ENCODE measurements at places on chromosomes 7 and 10.

GRCh38 chr7:45698303-45699014, 124.3 kb downstream of the ADCY1 start:
- DNase-seq = peak; percentile 5

- DNase-seq = no peak
These were observed 123.3 kb downstream of the TWIST1 start for GRCh38 chr7:18993933-18994668.

- no peak for DNase-seq
These were observed 4.7 kb upstream of the TRIM8 start for GRCh38 chr10:102639537-102639936.

- no peak for DNase-seq
These were observed 42.2 kb downstream of the MAD1L1 start for GRCh38 chr7:2190531-2190930.

- DNase-seq = no peak
These were observed 286.6 kb downstream of the ELMO1 start for GRCh38 chr7:37162106-37162505.

- DNase-seq = no peak
These were observed 219.0 kb downstream of the ANKRD30A start for GRCh38 chr10:37344413-37344812.

DNA sequence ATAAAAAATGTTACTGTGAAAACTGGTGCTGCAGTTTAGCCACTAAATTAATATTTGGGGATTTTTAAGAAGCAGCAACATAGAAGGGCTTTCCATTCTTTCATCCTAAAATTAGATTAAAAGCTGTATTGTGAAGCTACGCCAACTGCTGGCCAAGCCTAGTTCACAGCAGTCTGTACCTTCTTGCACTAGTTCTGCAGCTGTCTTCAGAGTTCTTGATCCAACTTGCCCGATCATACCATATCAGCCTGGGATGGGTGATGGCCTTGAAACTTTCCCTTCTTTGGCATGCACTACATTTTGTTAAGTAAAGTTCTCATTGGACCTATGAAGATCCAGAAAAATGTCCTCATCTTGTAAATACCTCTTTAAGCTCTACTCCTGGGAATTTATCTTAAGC, 20.3 kb upstream of the PANK1 start:
- no peak for DNase-seq

DNA sequence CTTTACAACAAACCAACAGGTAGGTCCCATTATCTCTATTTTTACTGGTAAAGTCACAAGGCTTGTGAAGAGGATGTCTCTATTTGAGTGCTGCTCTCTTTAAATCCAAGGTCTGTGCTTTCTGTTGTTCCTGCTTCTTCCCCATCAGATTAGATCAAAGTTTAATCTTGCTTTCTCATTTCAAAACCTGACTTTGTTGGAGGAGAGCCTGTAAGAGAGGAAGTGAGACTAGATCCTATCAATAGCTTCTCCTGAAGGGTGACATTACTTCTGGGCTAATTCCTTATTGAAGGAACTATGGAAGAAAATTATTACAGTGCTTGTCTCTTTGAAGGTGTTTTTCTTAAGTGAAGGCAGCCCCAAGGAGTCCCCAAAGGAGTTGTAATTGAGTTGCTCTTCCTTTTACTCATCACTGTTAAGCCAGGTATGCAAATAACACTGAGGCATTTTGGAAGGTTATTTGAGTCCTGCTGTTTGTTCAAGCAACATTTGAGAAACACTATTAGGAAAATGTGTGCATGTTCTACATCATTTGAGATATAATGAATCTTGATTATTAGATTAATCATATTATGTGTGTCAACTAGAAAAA, 146.2 kb upstream of the MBL2 start:
- no peak for DNase-seq

DNA sequence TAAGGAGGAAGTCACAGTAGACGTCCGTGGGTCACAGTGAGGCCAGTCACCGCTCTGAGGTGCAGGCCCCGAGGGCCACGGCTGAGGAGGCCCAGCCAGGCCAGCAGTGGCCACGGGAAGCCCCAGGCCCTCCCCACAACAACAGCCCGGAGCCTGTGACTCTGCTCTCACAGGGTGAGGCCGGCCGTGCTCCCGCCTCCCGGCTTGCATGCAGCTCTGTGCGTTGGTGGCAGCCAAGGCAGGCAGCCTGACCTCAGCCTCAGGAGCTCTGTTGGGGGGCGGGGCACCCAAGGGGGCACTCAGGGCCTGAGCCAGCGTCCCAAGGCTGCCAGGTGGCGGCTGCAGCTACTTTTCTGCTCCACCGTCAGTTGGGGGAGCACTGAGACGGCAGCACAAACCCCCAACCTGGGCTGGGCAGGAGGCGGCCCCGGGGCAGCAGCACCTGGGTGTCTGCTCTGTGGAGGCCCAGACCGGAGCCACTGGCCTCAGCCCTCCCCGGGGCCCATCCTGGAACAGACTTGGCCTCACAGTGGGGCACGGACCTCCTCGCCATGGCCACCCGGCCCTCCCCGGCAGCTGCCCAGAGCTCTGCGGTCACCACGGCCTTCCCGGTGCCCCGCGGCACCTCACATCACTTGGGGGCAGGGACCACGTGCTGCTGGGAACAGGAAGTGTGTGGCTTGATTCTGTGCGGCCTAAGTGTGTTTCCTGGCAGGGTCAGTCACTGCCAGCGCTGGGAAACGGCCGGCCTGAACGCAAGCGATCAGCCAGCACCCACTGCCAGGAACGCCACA, 13.3 kb downstream of the CYP2W1 start:
- DNase-seq = no peak

- DNase-seq = no peak
These were observed 25.5 kb downstream of the ZNF713 start for GRCh38 chr7:55912748-55913158.

GRCh38 chr10:95531994-95532399, 29.2 kb downstream of the SORBS1 start:
- DNase-seq = no peak

GRCh38 chr10:3107426-3107961, 40.1 kb downstream of the PFKP start:
- DNase-seq = peak; percentile 86

- DNase-seq = peak; percentile 71
These were observed 1.8 kb downstream of the LAMB1 start for GRCh38 chr7:108000875-108001763.

- no peak for DNase-seq
These were observed 54.1 kb upstream of the AFAP1L2 start for GRCh38 chr10:114458216-114458920.

DNA sequence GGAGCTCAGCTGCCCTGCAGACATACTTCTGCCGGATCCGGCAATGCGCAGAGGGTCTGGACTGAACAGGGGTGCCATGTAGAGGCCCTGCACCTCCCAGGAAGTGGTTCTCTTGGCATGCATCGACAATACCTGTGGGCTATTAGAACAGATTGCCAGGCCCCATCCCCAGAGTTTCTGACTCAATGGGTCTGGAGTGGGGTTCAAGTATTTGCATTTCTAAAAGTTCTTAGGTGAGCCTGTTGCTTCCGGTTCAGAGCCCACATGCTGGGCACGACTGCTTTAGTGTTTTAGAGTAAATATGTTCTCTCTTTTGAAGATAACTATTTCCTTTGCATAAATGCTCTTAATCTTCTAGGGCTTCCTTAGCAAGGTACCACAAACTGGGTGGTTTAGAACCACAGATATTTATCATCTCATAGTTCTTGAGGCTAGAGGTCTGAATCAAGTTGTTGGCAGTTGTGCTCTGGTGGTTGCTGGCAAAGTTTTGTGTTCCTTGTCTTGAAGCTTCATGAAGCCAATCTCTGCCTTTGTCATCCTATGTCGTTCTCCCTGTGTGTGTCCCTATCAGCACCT, 435.5 kb downstream of the TCERG1L start:
- no peak for DNase-seq

DNA sequence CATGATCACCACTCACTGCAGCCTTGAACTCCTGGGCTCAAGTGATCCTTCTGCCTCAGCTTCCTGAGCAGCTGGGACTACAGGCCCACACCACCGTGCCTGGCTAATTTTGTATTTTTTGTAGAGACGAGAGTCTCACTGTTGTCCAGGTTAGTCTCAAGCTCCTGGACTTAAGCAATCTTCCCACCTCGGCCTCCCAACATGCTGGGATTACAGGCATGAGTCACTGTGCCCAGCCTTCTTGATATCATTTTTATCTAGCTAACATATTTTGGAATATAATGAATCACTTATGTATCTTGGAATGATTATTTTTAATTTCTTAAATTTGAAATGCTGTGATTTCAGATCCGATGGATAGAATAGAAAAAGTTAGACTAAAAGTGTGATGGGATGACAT, 18.4 kb downstream of the ARL4A start:
- no peak for DNase-seq

GRCh38 chr10:73577788-73578187, 13.4 kb downstream of the USP54 start:
- DNase-seq = peak; percentile 86

DNA sequence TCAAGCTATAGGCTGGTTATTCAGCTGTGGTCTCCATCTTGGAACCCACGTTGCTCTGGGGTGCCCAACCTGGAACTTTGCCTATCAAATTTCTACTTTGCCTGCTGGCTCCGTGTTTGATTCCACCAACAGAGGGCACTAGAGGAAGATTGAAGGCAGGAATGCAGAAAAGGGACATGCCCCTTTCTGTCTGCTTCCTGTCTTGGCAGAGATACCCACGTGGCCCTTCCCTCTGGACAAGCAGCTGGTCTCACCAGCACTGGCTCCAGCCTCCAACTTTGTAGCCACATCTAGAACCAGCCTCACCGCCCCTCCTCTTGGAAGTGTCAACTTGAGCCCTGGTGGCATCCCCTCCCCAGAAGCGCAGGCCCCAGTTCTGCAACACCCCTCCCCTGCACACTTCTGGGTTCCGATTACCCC, 52.1 kb upstream of the ZNF438 start:
- DNase-seq = no peak

DNA sequence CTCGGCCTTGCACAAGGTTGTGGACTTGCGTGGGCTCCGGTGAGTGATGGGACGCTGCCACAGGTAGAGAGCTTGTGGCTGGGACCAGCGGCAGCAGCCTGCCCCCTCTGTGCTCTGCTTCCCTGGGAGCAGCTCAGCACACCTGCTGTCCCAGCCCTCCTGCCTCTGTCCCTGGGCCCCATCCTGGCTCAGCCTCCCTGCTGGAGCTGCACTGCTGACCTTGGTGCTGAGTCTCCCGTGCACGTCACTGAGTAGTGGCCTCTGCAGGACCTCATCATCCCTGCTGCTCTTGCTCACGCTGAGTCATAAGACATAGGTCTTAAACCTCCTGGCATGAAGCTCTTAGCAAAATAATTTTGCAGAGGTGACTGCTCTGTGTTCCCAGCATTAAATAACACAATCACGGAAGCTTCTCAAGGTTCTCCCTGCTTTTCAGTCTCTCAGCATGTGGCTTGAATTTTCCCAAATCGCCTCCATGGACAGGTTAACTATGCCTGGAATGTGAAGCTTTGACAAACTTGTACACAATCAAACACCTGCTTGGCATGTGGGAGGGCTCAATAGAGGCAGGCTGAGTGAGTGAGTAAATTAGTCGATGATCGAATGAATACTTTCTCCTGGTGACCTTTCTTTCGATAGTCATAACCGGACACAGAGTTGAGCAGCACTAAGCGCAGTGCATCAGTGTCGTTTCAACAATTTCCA, 63.8 kb upstream of the NPS start:
- no peak for DNase-seq

Measured in femur (tissue), 1 donor.